Femur (tissue), 1 donor: ENCODE measurements at places on chromosomes 3 and 15.

DNA sequence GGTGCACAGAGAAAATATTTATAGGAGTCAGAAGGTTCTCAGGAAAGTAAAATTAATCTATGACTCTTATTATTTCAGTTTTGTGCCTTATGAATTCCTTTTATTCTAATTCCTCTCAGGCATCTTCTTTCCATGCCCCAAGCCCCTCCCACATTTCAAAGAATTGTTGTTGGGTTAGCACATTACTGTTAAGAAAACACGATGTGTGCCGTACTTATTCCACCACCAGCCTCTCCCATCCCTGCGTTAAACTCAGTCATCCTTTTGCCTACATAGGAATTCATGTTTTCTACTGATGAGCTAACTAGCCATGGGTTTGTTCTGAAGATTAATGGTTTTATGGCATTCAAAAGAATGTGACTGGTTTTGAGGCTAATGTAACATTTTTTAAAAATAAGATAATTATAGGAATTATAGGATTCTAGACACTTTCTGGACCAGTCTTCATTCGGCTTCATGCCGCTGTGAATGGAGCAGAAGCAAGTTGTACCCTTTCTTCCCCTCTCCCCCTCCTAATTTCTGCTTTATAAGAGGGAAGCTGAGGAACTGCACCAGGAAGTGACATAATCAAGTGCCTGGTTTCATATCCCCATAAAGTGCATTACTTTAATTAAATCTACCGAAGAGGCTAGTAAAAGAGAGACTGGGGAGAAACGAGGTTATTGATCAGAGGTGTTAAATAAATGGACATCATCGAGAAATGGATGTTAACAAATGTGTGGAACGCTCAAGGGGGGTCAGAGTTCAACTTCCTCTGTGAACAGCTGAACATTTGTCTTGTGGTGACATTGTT, 12.3 kb upstream of the MB21D2 start:
- no peak for DNase-seq

GRCh38 chr3:9703240-9703639, 393 bp upstream of the CPNE9 start:
- no peak for DNase-seq

- no peak for DNase-seq
Observed at GRCh38 chr3:31959251-31959650, 21.8 kb downstream of the OSBPL10 start.

DNA sequence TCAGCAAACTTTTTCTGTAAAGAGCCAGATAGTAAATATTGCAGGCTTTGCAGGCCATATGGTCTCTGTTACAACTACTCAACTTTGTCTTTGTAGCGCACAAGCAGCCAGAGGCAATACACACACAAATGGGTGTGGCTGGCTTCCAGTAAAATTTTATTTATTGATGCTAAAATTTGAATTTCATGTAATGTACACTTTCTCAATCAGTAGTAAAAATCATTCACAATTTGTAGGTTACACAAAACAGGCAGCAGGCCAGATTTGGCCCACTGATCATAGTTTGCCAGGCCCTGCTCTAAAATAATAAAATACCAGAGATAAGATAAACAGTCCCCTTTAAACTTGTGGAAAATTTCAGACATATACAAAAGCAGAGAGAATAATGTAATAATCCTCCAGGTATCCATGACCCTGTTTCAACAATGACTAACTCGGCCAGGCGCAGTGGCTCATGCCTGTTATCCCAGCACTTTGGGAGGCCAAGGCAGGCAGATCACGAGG, 330.3 kb downstream of the SHQ1 start:
- DNase-seq = no peak

GRCh38 chr3:16069149-16069922, 105.1 kb upstream of the GALNT15 start:
- DNase-seq = no peak

DNA sequence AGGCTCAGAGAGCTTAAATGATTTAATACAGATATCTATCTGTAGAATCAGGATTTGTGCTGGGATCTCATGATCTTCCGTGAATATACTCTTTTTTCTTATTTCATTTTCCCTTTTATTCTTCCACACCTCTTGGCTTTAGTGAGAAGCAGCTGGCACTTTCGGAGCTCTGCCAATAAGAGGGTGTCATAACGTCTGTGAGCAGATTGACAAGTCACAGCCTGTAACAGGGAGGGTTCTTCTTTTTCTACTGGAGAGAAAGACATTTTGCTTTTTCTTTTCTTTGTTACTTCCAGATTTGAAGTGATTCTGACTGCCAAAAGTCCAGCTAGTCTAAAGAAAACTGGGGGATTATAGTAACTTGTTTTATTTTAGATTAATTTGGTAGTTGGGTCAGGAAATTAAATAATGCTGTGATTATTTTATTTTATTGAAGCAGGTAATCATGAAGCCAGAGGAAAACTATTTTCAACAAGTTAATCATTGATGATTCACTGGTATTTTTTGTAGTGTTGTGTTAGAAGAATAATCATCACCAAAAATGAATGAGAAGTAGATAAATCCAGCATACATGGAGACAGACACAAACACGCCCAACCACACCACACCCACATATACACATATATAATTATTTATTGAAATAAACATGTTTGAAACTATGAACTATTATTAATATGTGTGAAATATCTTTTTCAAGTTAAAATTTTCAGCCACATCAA, 69.8 kb downstream of the TNFAIP8L3 start:
- DNase-seq = peak; percentile 40

- DNase-seq = no peak
Observed at GRCh38 chr3:169007145-169007544, 656.4 kb downstream of the MECOM start.

DNA sequence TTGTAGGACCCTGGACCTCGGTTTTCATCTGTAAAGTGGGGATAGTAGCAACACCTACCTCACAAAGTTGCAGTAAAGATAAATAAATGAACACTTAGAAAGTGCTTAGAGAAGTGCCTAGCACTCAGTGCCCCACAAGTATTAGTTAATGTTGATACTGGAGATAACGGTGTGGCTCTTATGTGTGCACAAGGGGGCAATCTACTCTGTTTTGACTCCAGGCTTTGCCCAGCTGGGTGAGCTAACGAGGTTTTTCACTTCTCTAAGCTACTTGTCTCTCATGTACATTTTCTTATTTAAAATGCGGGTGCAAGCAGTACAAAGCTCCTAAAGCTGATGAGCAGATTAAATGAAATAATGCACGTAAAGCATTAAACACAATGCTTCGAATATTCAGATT, 193.5 kb upstream of the ICE2 start:
- DNase-seq = no peak

DNA sequence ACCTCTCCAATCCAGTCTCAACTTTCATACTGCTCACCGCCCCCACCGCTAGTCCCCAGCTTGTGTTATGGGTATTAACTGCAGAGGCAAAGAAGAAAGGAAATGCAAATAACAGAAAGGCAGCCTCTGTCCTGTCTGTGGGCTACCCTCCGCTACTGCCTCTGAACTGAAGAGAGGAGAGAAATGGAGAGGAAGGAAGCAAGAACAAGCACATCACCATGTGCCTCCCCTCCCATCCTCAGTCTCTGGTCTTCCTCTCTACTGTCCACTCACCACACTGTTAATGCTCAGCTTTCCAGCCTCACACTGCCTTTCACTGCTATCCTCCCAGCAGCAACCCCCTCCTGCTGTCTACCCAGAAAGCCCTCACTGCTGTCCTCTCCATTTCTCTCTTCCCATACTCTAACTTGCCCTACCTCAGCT, 139.0 kb upstream of the SLC2A2 start:
- no peak for DNase-seq

GRCh38 chr3:99325402-99325801, 313.0 kb upstream of the COL8A1 start:
- no peak for DNase-seq

DNA sequence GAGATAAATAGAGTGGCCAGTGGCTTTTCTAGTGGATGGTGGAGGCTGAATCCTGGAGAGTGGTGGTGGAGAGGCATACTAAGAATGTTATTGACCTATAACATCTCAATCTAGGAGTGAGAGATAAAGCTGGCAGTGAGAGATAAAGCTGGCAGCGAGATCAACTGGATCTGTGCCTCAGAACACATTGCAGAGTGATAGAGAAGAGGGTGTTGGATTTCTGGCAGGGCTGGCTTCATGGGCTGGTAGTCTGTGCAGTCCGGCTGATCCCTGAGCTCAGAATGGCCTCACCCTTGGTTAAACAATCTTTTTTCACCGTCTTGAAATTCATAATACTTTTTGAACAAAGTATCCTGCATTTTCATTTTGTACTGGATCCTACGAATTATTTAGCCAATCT, 221.2 kb downstream of the NLGN1 start:
- no peak for DNase-seq

DNA sequence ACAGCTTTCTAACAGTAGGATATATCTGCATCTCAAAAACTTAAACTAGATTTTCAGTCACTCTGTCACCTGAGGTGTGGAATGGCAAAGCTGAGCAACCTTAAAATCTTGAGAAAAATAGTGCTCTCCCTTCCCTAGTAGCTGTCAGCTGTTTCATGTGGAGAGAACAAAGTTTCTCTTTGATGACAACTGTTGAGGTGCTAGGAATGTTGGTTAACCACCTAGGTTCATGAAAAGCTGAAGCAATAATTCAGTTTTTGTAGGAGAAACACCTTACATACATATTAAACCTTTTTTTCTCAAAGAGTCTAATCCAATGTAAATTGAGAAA, 40.8 kb downstream of the TCF12 start:
- DNase-seq = no peak

DNA sequence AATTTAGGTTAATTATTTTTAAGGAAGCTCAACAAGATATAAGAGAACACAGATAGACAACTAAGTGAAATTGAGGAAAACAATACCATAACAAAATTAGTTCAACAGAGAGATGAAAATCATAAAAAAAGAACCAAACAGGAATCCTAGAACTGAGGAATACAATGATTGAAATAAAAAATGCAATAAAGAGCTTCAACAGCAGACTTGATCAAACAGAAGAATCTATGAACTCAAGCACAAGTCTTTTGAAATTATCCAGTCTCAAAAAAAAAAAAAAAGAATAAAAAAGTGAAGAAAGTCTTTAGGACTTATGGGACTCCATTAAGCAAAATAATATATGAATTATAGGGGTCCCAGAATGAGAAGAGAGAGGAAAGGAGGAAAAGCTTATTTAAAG, 42.0 kb upstream of the GNB4 start:
- DNase-seq = no peak

DNA sequence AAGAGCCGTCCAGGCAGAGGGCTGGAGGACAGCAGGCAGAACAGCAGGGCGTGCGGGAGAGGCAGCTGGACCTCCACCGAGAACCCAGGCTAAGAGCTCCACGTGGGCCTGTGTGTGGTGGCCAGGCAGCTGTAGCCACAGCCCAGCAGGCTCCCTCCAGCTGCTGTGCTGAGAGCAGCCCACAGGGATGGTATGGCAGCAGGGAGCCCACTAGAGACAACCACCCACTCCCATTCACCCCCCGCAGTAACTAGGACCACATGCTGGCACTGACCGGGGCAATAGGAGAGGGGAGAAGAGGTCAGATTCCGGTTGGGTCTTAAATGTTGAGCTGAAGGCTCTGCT, 25.6 kb upstream of the MUSTN1 start:
- DNase-seq = no peak

GRCh38 chr3:15753056-15753710, 44.6 kb downstream of the ANKRD28 start:
- DNase-seq = no peak

GRCh38 chr15:51075364-51075763, 19.3 kb downstream of the TNFAIP8L3 start:
- DNase-seq = no peak

DNA sequence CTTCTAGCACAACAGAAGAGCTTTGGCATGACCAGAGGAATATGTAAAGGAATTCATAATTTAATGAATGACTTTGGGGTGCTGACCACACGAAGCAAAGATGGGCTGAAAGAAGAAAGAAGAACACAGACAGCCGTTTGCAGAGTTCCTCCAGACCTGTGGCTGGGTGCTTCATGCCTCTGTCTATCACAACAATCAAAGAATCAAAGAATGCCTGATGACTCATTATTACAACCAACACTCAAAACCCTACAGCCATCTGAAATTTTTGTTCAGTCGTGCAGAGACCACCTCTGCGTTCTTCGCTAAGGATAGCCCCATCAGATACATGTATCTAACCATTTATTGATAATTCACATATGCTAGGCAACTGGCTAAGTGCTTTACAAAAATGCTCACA, 129.0 kb upstream of the PRICKLE2 start:
- no peak for DNase-seq

- DNase-seq = no peak
Observed at GRCh38 chr3:193761969-193762368, 169.0 kb downstream of the OPA1 start.

DNA sequence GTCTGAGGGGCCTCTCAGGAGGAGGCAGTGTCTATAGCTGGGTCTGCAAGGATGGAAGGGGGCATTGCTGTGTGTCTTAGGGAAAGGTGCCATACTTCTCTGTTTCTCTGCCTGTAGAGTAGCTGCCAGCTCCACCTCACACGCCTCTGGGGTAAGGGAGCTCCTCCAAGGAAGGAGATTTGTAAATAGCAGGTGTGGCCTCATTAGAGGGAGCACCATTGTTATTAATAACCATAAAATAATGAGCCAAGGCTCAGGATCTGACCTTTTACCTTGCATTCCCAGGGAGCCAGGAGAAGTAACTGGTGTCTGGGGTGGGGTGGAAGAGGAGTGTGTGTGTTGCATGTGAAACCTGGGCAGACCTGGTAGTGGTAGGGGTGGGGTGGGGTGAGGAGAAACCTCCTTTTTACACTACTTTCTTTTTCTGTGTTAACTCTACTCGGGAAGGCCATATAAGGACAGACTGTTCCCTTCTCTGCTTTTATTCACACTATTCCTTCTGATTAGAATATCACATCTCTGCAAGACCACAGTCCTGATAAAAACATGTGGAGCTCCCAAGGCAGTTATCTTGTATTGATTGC, 2.2 kb upstream of the C15orf39 start:
- no peak for DNase-seq

GRCh38 chr3:117856354-117856753, 1146.8 kb downstream of the TUSC7 start:
- DNase-seq = no peak

GRCh38 chr15:92797168-92798052, 102.7 kb upstream of the CHD2 start:
- DNase-seq = no peak

- no peak for DNase-seq
Observed at GRCh38 chr15:29731865-29732264, 90.4 kb downstream of the TJP1 start.

DNA sequence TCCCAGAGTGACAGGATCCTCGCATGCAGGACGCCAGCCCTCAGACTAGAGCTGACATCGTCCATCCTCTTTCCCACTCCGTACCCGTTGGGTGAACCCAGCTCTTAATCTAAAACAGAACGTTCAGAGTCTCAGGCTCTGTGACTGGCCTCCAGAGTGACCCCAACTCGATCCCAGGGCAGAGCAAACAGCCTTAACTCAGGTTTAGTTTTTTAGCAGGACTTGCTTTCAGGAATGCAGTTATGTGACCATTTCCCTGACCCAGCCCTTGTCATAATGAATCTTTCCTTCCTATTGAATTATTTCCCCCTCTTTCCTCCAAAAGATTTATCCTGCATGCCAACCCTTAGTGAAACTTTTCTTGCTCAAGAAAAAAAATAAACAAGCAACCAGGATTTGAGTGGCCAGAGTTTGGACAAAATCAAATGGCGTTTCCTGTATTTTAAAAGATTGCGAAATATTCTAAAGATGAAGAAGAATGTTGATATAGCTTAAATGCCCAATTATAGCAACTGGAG, 47.8 kb upstream of the RARB start:
- DNase-seq = no peak
